ENCODE measurements at places on chromosomes 16 and 17.

DNA sequence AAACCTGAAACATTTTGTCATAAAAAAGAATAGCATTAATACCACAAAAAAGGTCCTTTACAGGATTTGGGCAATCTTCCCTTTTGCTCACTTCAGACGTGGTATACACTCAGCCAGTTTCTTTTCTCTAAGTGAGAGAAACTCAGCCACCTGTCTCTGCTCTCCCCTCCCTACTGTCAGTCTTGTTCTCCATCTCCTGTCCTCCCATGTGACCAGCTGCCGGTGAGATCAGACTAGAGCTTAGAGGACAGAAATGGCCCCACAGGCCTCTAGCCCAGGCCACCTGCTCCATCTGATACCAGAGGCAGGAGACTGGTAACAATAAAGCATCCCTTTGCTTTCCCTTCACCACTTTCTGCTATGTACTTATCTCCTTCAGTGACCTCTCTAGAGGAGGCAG, 34.9 kb downstream of the CMC2 start:
- no peak for DNase-seq

- DNase-seq, result no peak
Observed at GRCh38 chr16:77449208-77449607, 14.4 kb upstream of the ADAMTS18 start.

GRCh38 chr16:20617271-20617670, 41.1 kb upstream of the ACSM2B start:
- DNase-seq, result no peak

GRCh38 chr17:57855391-57856035, 5.7 kb upstream of the MRPS23 start:
- DNase-seq, result no peak

GRCh38 chr17:10598621-10599020, 49.2 kb upstream of the MYH2 start:
- no peak for DNase-seq

DNA sequence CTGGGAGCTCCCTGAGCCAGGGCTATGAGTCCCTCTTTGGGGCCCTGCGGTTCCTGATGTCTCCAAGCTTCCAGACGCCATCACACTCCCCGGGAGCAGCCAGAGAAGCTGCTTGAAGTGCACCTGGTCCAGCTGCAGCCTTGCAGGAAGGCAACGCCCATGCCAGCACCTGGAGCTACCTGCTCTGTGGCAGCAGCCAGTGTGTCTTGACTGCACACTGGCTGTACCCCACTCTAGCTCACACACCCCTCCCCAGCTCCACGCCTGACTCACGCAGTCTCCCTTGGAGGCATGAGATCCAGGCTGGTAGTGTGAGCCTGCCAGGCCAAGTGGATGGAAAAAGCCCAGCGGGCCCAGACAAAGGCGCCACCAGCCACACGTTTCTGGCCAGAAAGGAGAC, 63.3 kb downstream of the USP32 start:
- no peak for DNase-seq

GRCh38 chr16:50274326-50275097, 8.2 kb downstream of the ADCY7 start:
- no peak for DNase-seq

GRCh38 chr16:54822492-54822891, 108.2 kb upstream of the IRX5 start:
- no peak for DNase-seq

DNA sequence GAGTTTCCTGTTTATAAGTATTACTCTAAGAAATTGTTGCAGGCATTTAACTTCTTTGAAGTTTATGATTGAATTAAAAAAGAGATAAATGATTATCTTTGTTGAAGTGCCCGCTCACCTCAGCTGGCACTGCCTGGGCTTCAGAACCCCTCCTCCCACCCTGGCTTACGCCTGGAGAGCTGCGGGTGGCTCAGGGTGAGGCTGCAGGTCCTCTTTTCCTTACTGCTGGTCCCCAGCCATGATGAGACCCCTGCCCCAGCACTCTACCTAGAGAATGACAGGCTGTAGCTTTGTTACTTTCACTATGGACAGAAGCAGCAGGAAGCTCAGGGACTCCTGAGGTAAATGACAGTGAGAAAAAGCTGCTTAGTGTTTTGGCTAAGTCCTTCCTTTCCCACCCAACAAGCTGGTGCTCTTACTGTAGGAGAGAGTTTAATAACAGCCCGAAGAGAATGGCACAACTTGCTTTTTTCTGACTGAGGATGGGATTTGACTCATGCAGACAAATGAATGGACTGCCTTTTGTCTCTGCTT, 62.1 kb downstream of the EPN2 start:
- no peak for DNase-seq

DNA sequence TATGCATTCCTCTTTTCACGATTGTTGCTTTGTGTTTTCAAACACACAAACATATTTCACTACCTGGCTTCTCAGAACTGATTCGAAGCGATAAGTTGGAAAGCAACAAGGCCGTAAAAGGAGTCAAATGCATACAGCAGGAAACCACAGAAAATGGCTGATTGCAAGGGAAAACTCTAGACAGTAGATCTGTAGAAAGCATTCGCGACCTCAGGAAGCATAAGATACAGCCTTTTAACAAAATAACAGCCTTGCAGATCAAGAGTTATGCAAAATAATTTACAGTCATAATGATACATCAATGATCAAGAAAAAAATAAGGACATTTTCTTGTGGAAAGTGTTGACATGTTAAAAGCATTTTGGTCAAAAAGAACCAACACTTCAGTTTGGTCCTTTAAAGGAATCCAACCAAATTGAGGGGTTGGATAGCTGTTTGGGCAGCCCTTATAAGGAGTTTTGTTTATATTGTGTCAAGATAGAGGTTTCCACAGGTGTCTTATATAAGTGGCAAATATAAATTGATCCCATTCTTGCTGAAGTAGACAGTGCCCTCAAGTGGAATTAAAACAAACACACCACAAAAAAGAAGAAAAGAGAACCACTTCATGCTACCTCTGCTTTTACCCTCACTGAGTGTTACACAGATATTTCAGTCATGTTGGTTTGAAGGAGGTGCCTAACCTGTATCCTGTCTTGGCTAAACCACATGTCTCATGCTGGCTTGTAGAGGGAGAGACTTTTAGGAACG, 5.5 kb downstream of the CYLD start:
- no peak for DNase-seq

- DNase-seq, result no peak
Observed at GRCh38 chr17:41226051-41226450, 397 bp upstream of the KRTAP9-2 start.

Data from left hindlimb (tissue), 1 donor.